ENCODE measurements at places on chromosomes 6 and 20.

DNA sequence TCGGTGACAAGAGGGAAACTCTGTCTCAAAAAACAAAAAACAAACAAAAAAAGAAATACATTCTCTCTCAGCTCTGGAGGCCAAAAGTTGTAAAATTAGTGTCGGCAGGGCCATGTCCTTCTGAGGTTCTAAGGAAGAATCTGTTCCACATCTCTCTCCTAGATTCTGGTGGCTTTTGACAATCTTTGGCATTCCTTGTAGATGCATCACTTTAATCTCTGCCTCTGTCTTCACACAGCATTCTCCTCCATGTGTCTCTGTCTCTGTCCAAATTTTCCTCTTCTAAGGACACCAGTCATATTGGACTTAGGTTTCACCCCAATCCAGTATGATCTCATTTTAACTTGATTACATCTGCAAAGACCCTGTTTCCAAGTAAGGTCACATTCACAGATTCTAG, 9.1 kb downstream of the PPP2R5D start:
- no peak for DNase-seq

DNA sequence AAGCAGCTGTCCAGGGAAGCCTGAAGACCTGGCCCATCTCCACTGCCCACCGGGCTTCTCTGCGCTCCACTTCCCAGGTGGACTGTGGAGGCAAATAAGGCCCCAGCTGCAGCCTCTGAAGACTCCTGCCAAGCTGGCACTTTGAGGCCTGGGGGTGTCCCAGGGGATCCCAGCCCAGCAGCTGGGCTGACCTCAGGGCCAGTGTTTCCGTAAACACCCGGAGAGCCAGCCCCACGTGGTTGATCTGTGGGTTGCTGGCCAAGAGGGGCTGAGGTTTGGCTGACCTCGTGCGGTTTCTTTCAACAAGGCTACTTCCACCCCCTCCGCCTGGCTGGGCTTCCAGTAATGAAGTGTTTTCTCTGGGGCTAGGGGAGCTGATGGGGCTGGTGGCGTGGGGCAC, 12.4 kb upstream of the CCN5 start:
- DNase-seq: no peak

GRCh38 chr6:131353876-131354275, 218.6 kb downstream of the AKAP7 start:
- no peak for DNase-seq

DNA sequence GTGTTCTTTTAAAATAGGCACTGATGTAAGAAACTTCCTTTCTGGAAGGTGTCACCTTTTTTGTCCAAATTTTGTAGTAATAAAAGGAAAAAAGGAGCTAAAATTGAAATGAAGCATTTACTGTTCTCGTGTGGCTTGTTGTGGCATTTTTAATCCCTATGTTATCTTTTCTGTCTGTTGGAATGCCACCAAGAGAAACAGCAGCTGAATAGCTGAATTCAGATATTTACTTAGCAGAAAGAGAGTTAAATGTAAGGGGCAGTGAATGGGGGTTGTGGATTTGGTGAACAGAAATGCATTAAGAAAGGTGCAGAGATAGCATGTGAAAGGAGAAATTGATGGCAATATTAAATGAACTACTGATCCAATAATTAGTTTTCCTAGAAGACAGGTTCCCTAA, 573.6 kb upstream of the EPHA7 start:
- DNase-seq: no peak

- DNase-seq: no peak
Observed at GRCh38 chr6:41675176-41675775, 37.0 kb downstream of the MDFI start.

DNA sequence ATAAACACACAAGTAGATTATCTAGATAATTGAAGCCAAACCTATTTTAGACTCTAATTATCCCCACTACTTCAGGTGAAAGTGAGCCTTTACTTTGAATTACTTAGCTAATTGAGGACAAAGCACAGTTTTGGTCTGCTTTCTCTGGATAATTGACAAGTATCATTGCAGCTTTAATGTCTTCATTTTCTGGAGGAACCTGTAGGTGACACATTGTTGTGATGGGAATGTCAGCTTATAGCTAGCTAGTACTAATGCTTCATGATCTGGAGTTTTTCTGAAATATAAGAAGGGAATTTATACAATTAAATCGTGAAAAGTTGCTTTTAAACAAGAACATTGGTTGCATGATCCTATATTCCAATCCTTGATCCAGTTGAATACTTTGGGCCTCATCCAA, 319.3 kb upstream of the CITED2 start:
- DNase-seq: no peak

GRCh38 chr6:28606424-28607391, 81.0 kb downstream of the GPX5 start:
- DNase-seq: peak; percentile 46

DNA sequence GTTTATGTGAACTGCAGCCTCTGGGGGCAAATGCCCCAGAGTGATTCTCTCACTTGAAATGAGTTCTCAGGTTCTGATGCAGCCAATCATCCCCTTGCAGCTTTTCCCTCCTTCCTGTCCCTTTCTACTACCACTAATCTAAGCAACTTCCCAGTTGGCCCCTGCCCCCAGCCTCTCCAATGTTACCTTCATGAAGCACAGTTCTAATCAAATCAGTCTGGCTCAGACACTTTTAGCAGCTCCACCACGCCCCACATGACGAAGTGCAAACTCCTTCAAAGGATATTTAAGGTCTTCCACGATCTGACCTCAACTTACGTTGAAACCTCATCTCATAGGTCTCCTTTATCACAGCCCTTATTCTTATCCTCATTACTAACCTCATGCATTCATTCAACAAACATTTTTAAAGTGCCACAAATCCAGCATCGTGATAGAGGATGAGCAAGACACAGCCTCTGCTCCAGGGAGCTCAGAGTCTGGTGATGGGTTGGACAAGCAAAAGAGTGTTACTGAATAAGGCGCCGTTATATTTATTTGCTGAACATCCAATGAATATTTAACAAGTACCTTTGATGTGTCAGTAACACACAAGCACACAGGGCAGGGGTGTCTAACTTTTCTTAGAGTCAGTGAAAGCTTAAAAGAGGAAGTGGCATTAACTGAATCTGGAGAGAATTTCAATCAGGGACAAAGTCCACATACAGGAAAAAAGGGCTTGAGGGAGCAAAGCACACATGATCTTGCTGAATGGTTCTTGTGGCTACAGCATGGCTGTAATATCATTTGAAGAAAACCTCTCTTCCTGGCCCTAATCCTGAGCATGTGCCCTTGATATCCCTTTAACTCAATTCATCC, 20.4 kb upstream of the DTNBP1 start:
- no peak for DNase-seq

GRCh38 chr6:93272896-93273295, 146.5 kb downstream of the EPHA7 start:
- DNase-seq: no peak

DNA sequence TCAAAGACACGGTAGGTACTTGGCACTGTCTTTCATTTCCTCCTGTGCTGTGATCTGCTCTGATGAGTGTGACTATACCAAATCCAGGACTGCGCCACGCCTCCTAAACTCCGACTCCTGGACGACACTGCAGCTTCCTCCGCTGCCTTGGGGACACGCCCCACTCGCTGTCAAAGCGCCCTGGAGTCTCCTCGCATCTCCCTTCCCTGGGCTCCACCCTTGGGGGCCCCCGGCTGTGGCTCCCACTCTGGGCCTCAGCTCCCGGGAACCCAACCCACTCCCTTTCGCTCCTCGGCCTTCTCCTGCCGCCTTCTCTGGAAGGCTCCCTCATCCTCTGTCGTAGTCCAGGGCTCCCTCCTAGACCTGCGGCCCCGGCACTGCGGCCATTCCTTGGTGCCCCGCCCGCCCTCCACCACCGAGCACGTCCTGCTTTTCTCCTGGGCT, 61.2 kb downstream of the RSPH3 start:
- DNase-seq: peak; percentile 16

DNA sequence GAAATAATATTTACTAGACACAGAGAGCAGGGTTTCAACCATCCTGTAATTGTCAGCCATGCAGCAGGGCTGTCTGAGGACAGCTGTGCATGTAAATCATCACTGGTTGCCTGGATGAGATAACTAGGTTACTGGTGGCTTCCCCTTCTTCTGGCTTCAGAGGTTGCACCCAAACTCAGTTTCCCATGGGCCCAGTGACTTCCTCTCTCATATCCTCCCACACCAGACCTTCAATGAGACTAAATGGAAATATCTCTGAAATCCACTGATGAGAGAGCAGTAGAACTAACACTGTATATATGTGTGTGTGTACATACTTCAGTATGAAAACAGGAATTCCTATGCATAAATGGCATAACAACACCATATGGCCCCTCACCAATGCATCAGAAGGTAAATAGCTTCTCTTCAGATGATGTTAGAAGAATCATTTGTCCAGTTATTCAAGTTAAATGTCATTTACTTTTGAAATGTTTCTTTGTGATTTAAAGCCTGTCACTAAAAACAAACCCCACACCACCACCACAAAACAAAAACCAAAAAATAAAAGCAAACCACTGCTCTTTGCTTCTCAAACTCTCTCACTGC, 51.0 kb upstream of the IL20RA start:
- no peak for DNase-seq

GRCh38 chr20:1427457-1428054, 34.7 kb upstream of the FKBP1A start:
- no peak for DNase-seq

DNA sequence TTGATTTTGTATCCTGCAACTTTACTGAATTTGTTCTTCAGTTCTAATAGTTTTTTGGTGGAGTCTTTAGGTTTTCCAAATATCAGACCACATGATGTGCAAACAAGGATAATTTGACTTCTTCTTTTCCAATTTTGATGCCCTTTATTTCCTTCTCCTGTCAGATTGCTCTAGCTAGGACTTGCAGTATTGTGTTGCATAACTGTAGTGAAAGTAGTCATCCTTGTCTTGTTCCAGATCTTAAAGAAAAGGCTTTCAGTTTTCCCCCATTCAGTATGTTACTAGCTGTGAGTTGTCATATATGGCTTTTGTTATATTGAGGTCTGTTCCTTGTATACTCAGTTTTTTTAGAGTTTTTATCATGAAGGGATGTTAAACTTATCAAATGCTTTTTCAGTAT, 4.6 kb downstream of the MICB start:
- DNase-seq: no peak

DNA sequence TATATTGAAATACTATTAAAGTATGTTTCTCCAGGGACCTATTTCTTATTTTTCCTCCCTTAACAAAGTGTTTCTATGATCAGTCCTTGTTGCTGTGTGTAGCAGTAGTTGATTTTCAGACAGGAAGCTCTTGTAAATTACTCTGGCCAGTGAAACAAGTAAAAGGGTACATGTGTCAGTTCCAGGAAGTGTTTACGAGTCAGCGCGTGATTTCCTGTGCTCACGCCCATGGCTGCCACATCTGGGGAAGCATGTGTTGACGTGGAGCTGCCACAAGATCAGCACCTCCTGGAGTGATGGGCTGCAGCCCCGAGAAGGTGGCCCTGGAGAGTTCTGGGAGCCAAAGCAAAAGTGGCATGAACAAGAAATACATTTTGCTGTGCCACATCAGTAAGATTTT, 38.6 kb upstream of the GGTLC1 start:
- peak; percentile 51 for DNase-seq

DNA sequence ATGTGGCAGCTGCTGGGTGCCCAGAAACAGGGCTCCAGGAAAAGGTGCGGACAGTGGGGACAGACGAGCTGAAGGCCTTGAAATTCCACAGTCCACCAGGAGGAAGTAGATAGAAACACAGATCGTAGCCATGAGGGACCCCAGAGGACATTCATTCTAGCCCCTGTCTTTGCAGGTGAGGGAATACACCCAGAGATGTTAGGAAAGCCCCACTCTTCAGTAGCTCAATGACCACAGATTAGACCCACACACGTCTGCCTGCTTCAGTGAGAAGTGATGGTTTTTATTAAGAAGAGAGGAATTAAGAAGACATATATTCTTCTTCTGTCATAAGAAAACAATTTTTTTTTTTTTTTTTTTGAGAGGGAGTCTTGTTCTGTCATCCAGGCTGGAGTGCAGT, 123.0 kb downstream of the MAP3K7 start:
- no peak for DNase-seq

DNA sequence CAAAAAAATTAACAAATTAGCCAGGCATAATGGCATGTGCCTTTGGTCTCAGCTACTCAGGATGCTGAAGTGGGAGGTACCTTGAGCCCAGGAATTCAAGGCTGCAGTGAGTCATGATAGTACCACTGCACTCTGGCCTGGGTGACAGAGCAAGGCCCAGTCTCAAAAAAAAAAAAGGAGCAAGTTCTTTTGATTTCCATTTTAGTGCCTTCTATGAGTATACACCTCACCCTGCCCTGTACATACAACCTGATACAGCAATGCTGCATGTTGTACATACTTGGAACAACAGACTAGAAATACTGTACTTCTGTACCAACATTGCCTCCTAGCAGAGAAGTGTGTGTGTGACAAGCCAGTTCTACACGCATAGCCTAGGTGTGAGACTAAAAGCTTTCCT, 97.3 kb upstream of the CARMIL1 start:
- DNase-seq: no peak

DNA sequence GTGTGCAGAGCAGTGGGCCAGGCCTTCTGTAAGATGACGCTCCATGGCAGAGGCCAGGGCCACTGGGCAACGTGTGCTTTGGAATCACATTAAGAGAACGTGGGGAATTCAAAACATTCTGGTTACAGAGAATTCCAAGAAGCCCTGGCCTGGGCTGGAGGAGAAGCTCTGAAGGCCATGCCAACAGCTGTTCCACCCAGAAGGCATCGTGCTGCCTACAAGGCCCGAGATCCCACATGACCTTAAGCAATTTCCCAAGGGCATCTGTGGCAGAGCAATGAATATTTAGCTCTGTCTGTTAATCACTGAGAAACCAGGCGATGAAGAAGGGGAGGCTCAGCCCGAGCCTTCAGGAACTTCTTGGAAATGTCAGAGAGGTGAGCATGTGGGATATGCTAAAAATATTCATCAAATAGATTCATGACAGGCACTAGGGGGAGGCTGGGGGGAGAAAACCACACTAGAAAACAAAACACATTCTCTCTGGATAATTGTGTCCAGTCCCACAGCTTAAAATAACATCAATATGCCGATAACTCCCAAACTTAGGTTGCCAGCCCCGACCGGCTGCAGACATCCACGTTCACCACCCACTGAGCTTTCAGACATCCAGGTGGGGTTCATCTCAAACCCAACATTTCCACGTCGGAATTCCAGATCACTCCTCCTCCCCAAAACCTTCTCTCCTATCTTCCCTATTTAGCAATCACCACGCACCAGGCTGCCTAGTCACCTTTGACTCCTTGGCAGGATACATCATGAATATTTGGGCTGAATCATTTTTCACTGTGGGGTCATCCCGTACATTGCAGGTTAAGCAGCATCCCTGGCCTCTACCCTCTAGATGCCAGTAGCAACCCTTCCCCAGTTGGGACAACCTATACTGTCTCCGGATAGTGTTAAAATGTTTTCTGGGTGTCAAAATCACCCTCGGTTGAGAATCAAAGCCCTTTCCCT, 6.6 kb downstream of the SULF2 start:
- DNase-seq: no peak

- DNase-seq: no peak
Observed at GRCh38 chr20:50335105-50335504, 144.5 kb downstream of the CEBPB start.

- no peak for DNase-seq
Observed at GRCh38 chr6:48475275-48475674, 364.3 kb upstream of the PTCHD4 start.

Measured in stimulated activated CD4-positive, alpha-beta T cell treated with anti-CD3 and anti-CD28 coated beads, Interleukin-12 subunit alpha, Interleukin-12 subunit beta, amount 100 ng/mL, for 48 hours (primary cell).